NB4 (cell line): ENCODE measurements at places on chromosomes 5 and 9.
A peak's percentile ranks its signal among the peaks of the same experiment; 100 is the strongest.

GRCh38 chr5:1801967-1802295 is 724 bp downstream of the NDUFS6 start:
- peak; percentile 52 for DNase-seq

GRCh38 chr5:150394131-150394530 is 18.6 kb downstream of the CD74 start:
- DNase-seq, result no peak

DNA sequence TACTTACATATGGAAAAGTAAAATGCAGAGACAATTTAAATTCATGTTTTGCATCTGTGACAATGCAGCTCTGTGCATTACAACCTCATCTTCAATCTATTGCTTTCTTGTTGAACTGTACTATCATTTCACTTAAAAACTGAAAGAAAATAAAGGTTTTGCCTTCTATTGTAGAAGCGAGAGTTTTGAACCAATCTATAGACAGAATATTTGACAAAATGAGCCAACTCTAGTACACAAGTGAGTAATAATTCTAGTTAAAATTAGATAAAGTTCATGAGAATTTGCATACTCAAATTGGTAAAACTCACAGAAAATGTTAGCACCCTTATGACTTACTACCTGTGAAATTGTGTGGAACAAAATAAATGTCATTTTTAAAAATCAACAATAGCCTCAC is 123.7 kb downstream of the EDIL3 start:
- DNase-seq, result no peak

GRCh38 chr9:19408316-19408692 is 505 bp upstream of the ACER2 start:
- peak; percentile 81 for DNase-seq

GRCh38 chr5:62041156-62041756 is 264.8 kb upstream of the KIF2A start:
- no peak for DNase-seq

DNA sequence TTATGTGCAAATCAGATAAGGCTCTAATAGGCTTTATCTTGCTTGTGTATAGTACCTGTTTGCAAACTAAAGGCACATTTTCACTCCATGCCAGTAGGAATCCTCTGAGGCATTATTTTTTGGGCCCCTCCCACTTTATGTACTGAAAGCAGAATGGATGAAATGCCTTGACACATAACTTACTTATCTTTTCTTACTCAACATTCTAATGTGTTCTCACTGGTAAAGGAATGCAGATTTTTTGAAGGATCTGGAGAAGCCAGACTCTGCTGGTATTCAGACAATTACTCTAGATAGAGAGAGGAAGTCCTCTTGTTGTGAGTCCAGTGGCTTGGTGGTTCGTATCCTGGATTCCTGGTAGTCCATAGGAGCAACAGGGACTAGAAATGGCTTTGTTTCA is 336.7 kb downstream of the CCDC171 start:
- DNase-seq, result no peak

GRCh38 chr9:92151691-92152393 is 36.6 kb upstream of the SPTLC1 start:
- DNase-seq, result no peak

GRCh38 chr5:128857076-128857677 is 108.1 kb upstream of the SLC27A6 start:
- no peak for DNase-seq

- DNase-seq, result no peak
Measured at GRCh38 chr9:95171001-95171400, 146.5 kb downstream of the FANCC start.

DNA sequence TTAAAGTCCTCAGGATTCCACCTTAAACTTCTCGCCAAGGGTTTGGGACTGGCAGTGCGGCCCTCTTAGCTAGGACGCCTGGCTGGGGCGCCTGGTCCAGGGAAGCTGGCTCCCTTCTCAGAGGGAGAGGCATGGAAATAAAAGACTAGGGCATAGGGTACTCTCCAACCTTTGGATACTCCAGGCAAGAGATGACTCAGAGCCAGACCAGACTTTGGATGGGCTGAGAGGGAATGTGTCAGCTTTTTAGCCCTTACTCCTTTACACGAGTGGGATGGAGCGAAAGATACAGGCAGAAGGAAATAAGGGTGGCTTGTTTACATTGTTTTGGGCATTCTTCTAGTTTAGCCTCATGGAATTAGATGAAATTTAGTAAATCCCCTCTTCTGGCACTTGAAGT is 48.2 kb downstream of the IL31RA start:
- no peak for DNase-seq

GRCh38 chr5:124372457-124372856 is 374.0 kb downstream of the ZNF608 start:
- no peak for DNase-seq

DNA sequence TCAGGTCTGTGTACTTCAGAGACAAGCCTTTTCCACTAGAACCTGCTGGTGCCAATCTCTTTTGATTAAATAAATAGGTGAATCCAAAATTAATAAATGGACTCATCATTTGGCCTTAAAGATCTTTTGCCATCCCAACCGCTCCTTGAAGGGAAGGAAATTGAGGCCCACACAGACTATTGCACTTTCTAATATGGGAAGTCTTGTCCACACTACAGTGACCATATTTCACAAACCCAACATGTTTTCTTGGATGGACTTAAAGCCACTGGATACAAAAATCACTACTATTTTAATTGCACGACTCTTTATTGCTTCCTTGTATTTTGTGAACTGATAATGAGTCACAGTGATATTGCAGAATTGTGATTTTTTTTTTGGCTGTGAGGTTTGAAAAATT is 135.0 kb downstream of the DIRAS2 start:
- DNase-seq, result no peak

GRCh38 chr5:1439388-1440097 is 5.7 kb downstream of the SLC6A3 start:
- DNase-seq, result no peak

- DNase-seq, result no peak
Measured at GRCh38 chr5:10454591-10455276, 13.1 kb downstream of the ROPN1L start.

DNA sequence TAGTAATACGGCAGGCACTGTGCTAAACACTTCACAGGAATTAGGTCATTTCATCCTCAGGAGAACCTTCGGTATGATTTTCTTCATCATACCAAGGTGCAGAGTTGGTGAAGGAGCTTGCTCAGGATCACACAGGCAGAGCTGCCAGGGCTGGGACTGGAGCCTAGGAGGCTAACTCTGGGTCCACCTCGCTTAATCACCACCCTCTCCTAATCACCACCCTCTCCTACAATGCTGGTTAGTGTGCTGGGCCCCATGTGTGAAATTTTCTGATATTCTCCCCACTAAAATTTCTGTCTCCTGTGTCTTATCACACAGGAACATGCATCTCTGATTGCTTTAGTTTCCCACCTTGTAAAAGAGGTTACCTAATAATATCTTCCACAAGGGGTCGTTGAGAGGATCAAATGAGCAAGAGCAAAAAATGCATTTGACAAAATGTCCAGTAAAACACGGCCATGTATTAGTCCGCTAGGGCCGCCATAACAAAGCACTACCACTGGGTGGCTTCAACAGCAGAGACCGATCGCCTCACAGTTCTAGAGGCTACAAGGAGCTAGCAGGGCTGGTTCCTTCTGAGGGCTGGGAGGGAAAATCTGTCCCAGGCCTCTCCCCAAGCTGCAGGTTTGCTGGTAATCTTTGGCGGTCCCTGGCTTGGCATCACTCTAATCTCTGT is 128.2 kb upstream of the NFIB start:
- DNase-seq, result peak; percentile 63

GRCh38 chr9:115437418-115437817 is 319.5 kb upstream of the TNC start:
- no peak for DNase-seq

GRCh38 chr5:172973931-172974330 is 9.6 kb upstream of the ATP6V0E1 start:
- DNase-seq, result no peak

GRCh38 chr9:108844391-108844790 is 11.4 kb downstream of the ACTL7B start:
- DNase-seq, result no peak

GRCh38 chr5:35608881-35609779 is 8.5 kb upstream of the SPEF2 start:
- DNase-seq, result no peak

DNA sequence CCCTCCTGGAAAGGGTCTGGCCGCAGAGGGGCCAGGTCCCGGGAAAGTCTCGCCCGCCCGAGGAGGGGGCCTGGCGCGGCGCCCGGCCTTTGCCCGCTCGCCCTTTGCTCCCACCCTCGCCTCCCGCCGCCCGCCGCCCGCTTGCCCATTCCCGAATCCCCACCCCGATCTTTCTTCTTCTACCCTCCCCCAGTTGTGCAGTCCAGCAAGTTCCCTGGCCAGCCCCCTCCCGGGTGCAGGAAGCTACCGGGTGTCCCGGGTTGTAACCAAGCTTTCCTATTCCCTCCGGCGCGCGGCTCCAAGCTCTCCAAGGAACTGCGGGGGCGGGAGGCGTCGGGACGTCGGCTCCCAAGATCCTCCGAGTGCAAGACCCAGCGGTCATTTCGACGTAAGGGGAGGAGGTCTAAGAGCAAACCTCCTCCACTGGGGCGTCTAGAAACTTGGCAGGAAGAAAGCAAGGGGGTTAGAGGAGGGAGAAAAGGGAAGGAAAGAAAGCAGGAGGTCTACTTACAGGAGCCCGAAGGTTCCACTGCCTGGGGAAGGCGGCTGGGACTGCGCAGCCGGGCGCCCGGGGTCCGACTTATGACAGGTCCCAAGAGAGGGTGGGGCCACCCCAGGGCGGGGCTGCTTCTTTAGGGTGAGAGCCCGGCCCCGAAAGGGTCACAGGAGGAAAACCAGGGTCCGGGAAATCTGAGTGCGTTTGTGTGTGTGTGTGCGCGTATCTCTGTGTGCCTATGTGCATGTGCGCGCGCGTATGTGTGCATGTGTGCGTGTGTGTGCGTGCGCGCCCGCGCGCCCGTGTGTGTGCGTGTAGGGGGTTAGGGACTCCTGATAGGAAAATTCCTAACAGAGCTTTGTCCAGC is at the start of gene PTGR1:
Gene PTGR1, minus strand, starts transcription at position 556 of the 863 bp plus-strand sequence. CDS start 2,225 bp downstream, outside the sequence.
- DNase-seq, result peak; percentile 70

GRCh38 chr9:27436234-27436633 is 87.9 kb upstream of the IFNK start:
- no peak for DNase-seq

- DNase-seq, result no peak
Measured at GRCh38 chr9:128916204-128916603, 4.6 kb upstream of the PHYHD1 start.

DNA sequence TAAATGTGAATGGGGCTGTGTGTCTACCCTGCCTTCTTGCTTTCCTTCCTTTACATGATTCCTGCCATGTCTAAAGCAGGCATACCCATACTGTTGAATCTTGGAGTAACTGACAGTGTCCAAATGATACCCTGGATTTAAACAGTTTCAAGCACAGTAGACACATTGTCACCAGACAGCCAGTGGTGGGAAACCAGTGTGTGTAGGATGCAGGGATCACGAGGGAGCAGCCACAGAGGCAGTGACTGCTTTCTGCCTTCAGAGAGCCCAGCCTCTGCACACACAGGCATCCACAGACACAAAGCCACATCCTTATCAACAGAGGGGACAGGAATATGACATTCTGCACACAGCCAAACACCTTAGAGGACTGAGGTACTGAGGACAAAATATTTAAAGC is 184.2 kb upstream of the TBCA start:
- no peak for DNase-seq

GRCh38 chr9:12955510-12956163 is 180.8 kb downstream of the LURAP1L start:
- DNase-seq, result peak; percentile 30

GRCh38 chr5:77316871-77317661 is 106.6 kb downstream of the PDE8B start:
- no peak for DNase-seq

- DNase-seq, result no peak
Measured at GRCh38 chr9:36141288-36141687, 4.8 kb downstream of the GLIPR2 start.

GRCh38 chr5:177336603-177337494 is 14.6 kb downstream of the LMAN2 start:
- no peak for DNase-seq

DNA sequence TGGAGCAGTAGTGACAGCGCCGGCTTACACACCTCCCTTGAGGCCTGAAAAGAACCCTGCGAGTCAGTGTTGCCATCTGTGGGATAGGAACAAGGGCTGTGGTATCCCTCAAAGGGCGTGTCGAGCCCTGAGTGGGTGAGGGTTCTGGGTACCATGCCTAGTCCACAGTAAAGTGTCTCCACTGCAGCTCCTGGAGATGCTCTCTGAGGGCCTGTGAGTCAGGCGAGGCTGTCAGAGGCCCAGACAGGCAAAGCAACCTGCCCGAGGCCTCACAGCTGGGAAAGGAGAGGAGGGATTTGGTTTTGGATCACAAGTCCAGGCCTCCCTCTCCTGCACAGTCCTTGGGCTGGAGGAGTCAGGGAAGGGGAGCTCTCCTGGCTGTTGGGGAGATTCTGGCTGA is 6.1 kb downstream of the PRRX2 start:
- no peak for DNase-seq

DNA sequence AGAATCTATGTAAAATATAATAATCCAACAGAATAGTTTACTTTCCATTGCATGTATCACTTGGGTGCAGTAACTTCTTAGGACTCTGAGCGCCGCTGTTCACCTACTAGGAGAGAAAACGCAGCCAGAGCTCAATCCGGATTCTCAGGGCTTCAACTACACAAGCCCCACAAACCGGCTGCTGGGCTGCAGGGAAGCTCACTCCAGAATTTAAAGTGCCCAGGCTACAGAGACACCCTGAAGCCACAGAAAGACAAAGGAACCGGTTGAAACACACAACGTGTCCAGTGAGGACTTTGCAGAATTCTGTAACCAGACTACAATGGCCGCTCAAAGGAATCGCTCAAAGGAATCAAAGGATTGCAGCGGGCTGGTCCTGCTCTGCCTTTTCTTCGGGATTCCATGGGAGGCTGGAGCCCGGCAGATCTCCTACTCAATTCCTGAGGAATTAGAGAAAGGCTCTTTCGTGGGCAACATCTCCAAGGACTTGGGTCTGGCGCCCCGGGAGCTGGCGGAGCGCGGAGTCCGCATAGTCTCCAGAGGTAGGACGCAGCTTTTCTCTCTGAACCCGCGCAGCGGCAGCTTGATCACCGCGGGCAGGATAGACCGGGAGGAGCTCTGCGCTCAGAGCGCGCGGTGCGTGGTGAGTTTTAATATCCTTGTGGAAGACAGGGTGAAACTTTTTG is at the start of gene PCDHGA10:
Gene PCDHGA10, plus strand, starts transcription at position 134 of the 686 bp plus-strand sequence. Its CDS starts 189 bp downstream, at position 323.
- peak; percentile 82 for DNase-seq

- peak; percentile 53 for DNase-seq
Measured at GRCh38 chr5:55691265-55692105, 20.6 kb downstream of the SLC38A9 start.

DNA sequence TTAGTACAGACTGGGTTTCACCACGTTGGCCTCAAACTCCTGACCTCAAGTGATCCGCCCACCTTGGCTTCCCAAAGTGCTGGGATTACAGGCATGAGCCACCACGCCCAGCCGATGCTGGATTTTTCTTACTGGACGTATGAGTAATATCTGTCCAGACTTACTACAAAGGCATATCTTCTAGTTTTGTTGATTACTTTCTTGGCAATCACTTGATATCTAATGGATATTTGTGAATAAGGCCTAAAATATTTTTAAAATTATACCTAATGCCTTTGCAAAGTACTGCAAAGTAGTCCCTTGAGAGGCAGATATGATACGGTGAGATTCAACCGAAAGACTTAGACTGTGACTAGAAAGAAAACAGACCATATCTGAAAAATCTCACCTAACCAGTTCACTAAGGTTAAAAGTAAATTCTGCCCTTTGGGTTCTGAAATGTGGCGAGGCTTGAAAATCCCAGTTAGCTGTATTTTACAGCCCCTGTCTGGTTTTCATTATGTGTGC is 152.1 kb downstream of the GNAQ start:
- no peak for DNase-seq
